ENCODE measurements at places on chromosomes 5 and 9. TPM values are rescaled to one million over a fixed set of nuclear protein-coding genes. Genes with fewer than 3 reads are reported as not detected.

- no peak for DNase-seq
Measured at GRCh38 chr5:12793373-12793772, 889.1 kb upstream of the CTNND2 start.

- no peak for DNase-seq
Measured at GRCh38 chr9:34582787-34583186, 6.7 kb downstream of the CNTFR start.

DNA sequence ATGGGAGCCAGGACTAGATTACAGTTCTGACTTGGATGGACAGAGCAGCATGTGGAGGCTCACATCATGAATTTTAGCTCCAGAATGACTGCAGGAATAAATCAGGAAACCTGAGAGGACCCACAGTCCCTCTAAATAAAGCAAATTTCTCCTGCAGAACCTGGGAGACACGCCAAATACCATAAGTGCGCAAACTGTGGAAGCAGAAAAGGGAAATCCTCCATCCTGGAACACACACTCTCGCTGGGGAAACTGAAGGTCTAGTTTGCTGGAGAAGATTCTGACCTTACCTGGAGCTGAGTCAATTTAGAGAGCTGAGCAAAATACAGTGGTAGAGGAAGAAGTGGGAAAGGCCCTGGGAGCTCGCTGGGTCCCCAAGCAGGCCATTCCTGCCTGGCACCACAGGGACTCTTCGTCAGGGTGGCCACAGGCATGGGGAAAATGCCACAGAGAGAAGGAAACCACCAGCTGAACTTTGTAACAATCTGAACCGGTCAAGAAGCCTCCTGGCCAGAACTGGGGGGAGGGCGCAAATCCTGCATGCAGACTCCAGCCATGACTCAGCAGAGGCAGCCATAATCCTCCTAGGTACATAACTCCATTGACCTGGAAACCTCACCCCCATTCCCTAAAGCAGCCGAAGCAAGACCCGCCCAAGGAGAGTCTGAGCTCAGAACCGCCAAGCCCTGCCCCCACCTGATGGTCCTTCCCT is 390.9 kb downstream of the LRRC70 start:
- DNase-seq: no peak

GRCh38 chr5:133246376-133247150 is 194.8 kb downstream of the HSPA4 start:
- DNase-seq: no peak

GRCh38 chr5:40409601-40410000 is 270.1 kb upstream of the PTGER4 start:
- DNase-seq: no peak

- no peak for DNase-seq
Measured at GRCh38 chr9:122546196-122546595, 6.7 kb upstream of the OR1N2 start.

GRCh38 chr5:52787600-52788504 is at the start of the genes ITGA1 and PELO:
Gene ITGA1 (plus strand): TSS chr5:52787916. CDS start chr5:52788354, 438 bp downstream.
Gene PELO (plus strand): TSS chr5:52787916. CDS start chr5:52800395, 12,479 bp downstream.
- DNase-seq: no peak

- no peak for DNase-seq
Measured at GRCh38 chr5:75367401-75367800, 30.4 kb downstream of the HMGCR start.

DNA sequence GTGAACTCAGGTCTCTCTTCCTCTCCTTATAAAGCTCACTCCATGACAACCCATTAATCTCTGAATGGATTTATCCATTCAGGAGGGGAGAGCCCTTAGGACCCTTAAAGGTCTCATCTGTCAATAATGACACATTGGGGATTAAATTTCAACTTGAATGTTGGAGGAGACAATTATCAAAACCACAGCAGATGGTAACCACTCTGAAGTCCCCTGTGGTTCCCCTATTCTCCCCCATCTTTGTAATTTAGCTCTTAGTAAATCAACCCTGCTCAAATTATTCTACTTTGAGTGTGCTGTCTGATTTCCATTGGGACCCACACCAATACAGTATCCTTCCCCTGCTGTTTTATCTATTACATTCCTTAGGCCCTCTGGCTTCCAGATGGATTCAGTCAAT is 72.0 kb upstream of the RAI14 start:
- DNase-seq: no peak

GRCh38 chr9:122119166-122119521 is 26.0 kb upstream of the TTLL11 start:
- no peak for DNase-seq

DNA sequence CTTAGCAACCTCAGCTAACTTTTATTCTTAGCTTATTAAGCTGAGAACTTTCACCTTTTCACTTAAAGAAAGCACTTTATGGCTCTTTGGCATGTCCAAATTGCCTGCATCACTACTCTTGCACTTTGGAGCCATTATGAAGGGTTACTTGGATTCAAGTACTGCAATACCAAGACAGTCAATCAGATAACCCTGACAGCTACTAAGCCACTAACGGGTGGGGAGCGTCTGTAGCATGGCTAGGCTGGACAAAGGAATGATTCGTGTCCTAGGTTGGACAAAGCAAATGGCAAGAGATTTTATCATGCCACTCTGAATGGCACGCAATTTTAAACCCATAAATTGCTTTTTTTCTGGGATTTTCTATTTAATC is 39.6 kb downstream of the TRPM6 start:
- no peak for DNase-seq

GRCh38 chr5:105868038-105868780 is 1802.5 kb downstream of the EFNA5 start:
- no peak for DNase-seq

GRCh38 chr5:5340206-5340729 is 82.2 kb upstream of the ICE1 start:
- DNase-seq: peak; percentile 85

GRCh38 chr5:134979416-134979815 is 11.7 kb downstream of the CATSPER3 start:
- DNase-seq: no peak

- peak; percentile 30 for DNase-seq
Measured at GRCh38 chr5:28523888-28524635, 1485.7 kb upstream of the CDH9 start.

- DNase-seq: no peak
Measured at GRCh38 chr5:98700730-98701129, 72.7 kb upstream of the RGMB start.

DNA sequence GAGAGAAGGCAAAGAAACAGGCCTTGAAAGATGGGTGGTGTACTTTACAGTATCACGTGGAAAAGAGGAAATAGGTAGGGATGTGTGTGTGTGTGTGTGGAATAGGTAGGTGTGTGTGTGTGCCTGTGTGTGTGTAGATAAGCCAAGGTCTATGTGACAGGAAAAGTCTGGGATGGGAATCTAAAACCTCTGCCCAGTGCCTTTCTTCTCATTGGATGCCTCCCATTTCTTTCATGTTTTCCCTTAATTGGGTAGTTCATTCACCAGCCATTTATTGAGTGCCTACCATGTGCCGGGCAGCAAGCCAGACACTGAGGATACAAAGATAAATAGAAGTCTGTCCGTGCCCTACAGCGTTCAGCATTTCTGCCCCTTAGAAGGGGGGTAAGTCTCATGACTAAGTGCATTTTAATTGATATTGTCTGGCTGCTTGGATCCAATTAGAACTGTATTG is 1.0 kb downstream of the URM1 start:
- DNase-seq: peak; percentile 48

DNA sequence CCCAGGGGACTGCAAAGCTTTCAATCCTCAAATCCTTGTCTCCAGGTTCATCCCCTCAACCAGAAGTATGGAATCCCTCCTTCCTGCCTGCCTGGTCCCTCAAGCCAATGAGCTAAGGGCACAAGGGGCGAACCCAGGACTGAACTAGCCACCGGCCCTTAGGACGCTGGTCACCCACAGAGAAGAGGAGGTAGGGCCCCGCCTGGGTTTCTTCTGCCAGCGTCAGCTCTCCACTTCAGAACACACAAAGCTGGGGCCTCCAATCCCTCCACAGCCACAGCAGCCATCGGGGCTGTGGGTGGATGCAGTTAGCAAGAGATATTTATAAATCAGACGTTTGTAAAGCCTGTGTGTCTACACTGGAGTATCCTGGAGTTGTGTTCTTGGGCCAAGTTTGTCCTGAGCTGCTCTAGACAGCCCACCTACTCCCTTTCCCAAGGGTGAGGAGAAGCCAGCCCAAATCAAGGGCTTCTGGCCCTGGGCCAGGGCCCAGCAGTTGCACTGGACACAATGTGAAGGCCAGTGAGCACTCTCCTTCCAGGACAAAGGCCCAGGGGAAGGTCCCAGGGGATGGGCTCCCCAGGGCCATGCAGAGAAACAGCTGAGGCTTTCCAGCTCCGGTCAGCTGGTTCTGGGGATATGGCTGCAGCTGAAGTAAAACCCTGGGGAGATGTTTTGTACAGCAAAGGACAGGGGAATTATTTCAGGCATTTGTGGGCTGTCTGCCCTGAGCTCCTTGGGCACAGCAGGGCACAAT is 18.9 kb downstream of the AMBP start:
- DNase-seq: no peak

GRCh38 chr5:167678481-167678880 is 613.0 kb upstream of the WWC1 start:
- DNase-seq: peak; percentile 49

- DNase-seq: no peak
Measured at GRCh38 chr5:140342896-140343295, 3.5 kb downstream of the HBEGF start.

GRCh38 chr5:9188956-9189355 is 356.9 kb downstream of the SEMA5A start:
- no peak for DNase-seq

- DNase-seq: no peak
Measured at GRCh38 chr9:78292026-78292425, 4.9 kb upstream of the PSAT1 start.

Gene NADK2
- polyA plus RNA-seq: 7.4 TPM

Gene CTXN3
- polyA plus RNA-seq: not detected

Gene CCL27
- polyA plus RNA-seq: 1.2 TPM

Gene CDKN2A
- 20.8 TPM for polyA plus RNA-seq

Gene TRPM3
- polyA plus RNA-seq: not detected

Gene CTNND2
- 0.08 TPM for polyA plus RNA-seq

Gene PCDHA12
- 0.07 TPM for polyA plus RNA-seq

Gene ALDH1A1
- 0.94 TPM for polyA plus RNA-seq

Gene AFAP1L1
- polyA plus RNA-seq: 10.1 TPM

Gene IL5
- polyA plus RNA-seq: not detected

Gene CDH9
- not detected for polyA plus RNA-seq

Gene CDKN2AIPNL
- 40.7 TPM for polyA plus RNA-seq

Gene IFNB1
- not detected for polyA plus RNA-seq

Gene SEMA6A
- polyA plus RNA-seq: 0.10 TPM

Gene WDR31
- 0.64 TPM for polyA plus RNA-seq
